ENCODE measurements at places on chromosomes 3 and 15.
A peak's percentile ranks its signal among the peaks of the same experiment; 100 is the strongest.

DNA sequence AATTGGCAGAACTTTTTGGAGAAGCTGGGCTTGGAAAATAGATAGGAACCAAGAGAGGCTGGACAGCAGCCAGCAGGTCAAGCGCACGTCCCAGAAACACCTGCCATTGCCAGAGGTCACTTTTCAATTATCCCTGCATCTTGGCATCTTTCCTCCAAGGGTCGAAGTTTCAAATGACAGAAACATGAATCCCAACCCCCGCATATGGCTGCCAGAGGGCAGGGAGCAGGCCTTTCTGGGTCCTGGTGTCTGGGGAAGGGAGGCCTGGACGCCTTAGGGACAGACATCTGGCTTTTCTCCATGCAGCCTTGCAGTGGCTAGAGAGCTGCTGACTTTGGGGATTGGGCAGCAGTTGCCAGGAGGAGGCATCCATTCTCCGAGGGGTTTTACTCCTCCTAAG is 164.5 kb upstream of the TPM1 start:
- no peak for DNase-seq

- DNase-seq, result no peak
These were observed 922.2 kb downstream of the ROBO1 start for GRCh38 chr3:78845605-78846004.

DNA sequence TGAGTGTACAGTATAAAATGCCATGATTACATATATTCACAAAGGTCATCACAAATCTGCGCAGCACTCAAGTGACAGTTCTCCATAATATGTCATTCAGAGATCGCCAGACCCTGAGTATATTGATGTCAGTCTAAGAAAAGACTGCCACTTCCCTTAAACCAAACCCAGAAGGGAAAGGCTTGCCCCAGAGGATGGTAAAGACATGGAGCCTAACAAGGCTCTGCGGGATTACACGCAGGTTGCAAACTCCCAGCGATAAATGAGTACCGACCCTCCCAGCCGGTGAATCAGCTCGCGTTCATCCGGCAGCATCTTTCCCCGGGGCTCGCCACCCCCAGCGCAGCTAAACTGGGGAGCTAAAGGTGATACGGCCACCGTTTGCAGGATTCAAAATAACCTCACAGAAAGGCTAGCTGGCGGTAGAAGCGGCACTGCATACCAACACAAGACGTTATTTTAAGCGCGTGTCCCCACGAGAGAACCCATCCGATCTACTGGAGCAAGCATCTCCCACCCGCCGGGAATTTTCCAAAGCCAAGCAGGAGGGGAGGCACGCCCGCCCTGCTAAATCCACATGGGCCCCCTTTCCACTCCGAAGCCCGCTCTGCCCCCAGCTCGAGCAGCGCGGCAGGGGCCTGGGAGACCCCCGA is 643 bp downstream of the MYO5A start:
- no peak for DNase-seq

DNA sequence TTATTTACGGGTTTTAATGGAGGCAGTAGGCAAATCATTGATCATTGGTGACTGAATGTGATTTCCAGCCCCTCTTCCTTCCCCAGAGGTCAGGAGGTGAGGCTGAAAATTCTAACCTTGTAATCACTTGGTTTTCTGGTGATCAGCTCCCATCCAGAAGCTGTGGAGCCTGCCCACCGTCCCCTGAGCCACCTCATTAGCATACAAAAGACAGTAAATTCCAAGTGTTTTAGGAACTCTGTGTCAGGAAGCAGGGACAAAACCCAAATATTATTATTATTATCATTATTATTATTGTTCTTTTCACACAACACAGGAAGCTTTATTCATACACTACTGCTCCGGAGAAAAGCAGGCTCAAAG is 18.2 kb downstream of the FOXB1 start:
- no peak for DNase-seq

- DNase-seq, result no peak
These were observed 48.6 kb downstream of the GAP43 start for GRCh38 chr3:115671761-115672455.

- DNase-seq, result no peak
These were observed 536.8 kb downstream of the CADM2 start for GRCh38 chr3:85495602-85496001.

DNA sequence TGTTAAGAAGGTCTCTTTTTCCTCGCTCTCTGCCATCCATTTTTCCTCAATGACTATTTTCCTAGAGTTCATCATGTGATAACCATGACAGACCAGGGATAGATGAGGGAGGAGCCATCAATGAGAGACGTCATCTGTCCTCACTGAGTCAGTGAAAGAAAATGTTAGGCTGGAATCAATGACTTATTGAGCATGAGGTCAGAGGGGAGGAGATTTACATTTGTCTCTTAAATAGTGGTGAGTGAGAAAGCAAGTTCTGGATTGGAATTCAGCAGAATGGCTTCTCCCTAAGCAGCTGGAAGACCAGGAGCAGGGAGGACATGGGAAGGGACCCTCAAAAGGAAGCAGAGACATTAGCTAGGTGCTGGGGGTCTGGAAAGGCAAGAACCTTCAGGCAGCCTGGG is 28.2 kb upstream of the USP3 start:
- DNase-seq, result peak; percentile 95

- peak; percentile 78 for DNase-seq
These were observed 7.9 kb downstream of the FAH start for GRCh38 chr15:80160570-80161156.

- peak; percentile 67 for DNase-seq
These were observed 3.3 kb upstream of the ALAS1 start for GRCh38 chr3:52194485-52195290.

- no peak for DNase-seq
These were observed 27.0 kb upstream of the LPP start for GRCh38 chr3:188126934-188127333.

DNA sequence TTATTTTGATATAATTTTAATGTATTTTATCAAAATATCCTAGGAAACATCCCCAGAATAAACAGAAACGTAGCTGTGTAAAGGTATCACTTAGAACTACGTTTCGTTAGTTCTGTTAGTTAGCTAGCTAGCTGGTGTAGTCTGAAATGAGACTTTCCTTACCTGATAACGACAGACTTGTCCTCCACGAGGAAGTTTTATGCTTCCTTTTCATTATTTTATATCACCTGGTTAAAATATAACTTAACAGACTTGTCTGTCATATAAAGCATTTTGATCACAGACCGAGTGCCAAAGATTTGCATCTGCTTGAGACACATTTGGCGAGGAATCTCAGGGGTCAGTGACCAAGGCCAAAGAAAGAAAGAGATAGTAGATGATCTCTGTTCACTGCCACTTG is 829.5 kb downstream of the VGLL3 start:
- DNase-seq, result no peak

DNA sequence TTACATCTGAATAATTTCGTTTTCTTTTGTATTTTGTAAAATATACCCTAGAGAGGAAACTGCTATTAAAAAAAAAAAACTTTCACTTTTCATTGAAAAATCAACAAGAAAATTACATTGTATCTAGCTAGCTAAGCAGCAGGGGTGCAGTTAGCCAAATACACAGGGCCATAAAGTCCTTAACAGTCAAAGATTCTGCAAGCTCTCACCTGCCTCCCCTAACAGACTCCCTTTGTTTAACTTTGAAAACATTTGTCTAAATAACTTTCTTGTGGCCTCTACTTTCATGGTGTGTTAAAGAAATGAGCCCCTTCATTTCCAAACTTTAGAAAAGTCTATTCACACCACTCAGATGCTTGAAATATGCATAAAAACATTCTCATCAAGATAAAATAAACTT is 23.3 kb downstream of the CBLB start:
- no peak for DNase-seq

DNA sequence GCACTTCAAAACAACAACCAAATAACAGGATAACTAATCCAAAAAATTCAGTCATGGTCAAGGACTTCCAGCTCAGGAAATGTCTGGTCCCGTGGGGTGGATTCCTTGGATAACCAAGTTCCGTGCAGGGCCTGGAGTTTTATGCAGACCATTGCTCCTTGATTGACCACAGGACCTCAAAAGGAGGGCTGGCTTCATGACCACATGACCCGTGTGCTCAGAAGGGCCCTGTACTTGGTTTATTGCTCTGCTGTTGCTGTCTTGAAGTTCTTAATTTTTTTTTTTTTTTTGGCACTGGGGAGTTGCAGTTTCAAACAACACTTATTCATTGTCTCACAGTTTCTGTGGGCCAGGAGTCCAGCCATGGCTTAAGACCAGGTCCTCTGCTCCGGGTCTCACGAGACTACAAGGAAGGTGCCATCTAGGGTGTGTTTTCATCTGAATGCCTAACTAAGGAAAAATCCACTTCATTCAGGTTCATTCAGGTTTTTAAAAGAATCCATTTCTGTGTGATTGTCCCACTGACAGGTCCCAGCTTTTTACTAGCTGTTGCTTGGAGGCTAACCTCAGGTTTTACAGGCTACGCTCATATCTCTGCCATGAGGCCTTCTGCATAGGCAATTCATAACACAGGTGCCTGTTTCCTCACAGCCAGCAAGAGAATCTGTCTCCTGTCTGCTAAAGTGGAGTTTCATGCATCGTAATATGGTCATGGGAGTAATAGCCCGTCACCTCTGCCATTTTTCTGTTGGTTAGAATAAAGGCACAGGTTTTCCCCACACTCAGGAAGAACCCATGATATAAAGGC is 65.3 kb downstream of the FLNB start:
- no peak for DNase-seq

GRCh38 chr3:151347432-151347831 is 18.1 kb upstream of the P2RY13 start:
- DNase-seq, result no peak

GRCh38 chr15:81481346-81481745 is 107.3 kb upstream of the TMC3 start:
- DNase-seq, result no peak

GRCh38 chr3:159821110-159821509 is 167.5 kb upstream of the IL12A start:
- DNase-seq, result no peak

DNA sequence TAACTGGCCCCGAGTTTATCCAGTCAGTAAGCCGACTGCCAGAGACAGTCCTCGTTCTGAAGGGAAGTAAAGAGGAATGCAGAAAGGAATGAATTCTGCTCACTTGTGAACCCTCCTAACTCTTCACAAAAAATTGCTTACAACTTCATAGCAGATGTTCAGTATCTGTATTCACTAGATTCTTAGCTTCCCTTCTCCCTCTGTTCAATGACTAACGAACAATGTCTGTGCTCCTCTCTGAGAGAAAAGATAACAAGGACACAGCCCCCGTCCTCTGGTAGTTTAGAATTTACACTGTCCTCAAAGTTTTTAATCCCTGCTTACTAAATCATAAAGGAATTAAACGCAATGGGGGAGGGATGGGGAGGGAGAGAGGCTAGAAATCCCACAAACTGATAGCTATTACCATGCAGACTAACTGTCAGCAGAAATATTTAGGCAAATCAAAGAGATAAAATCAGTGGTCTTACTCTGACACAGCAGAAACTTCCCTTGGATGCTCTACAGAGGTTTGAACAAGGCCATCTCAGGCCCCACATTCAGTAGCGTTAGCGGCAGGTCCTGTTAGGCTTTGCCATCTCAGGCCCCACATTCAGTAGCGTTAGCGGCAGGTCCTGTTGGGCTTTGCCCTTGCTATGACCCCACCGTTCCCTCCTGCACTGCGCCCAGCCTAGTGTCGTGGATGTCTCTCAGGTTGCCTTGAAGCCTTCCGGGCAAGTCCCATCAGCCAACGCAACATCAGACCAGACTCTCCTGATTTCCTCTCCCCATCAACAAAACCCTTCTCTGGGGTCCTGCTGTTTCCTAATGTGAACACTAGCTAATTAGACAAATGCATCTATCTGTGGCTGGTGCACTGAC is 23.4 kb downstream of the NRROS start:
- DNase-seq, result no peak

DNA sequence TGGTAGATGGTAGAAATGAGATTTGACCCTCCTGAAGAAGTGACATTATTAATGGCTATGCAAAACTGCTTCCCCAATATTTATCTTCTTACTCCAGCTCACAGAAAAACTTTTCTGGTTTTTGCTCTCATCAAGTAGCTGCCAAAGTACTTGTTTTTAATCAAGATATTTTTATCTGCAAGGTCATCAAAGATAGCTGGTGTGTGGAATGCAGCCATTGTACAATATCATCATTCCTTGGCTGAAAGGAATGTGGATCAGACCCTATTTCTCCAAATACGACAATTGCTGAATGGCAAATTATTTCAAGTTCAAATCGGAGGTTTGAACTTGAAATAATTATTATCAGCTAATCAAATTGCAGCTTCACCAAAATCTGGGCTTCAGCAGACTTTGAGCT is 126.9 kb upstream of the SLC7A14 start:
- DNase-seq, result no peak

GRCh38 chr3:135238236-135238830 is 443.3 kb downstream of the EPHB1 start:
- DNase-seq, result no peak

DNA sequence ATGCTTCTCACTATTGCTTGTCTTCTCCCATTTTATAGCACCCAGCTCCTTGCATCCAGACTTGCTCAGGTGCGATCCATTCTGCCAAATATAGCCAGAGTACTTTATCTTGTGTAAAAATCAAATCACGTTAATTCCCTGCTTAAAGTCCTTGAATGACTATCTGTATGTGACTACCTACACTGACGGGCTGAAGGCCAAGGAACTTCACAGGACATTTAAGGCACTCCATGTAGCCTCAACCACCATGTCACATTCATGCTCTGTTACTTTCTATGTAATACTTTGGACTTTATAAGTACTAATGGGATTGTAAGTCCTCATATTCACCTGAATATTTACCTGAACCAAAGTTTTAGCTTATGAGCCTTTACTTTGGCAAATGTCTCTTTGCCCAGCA is 489.9 kb downstream of the MECOM start:
- no peak for DNase-seq

- no peak for DNase-seq
These were observed 72.3 kb upstream of the CTNNB1 start for GRCh38 chr3:41126961-41127360.

DNA sequence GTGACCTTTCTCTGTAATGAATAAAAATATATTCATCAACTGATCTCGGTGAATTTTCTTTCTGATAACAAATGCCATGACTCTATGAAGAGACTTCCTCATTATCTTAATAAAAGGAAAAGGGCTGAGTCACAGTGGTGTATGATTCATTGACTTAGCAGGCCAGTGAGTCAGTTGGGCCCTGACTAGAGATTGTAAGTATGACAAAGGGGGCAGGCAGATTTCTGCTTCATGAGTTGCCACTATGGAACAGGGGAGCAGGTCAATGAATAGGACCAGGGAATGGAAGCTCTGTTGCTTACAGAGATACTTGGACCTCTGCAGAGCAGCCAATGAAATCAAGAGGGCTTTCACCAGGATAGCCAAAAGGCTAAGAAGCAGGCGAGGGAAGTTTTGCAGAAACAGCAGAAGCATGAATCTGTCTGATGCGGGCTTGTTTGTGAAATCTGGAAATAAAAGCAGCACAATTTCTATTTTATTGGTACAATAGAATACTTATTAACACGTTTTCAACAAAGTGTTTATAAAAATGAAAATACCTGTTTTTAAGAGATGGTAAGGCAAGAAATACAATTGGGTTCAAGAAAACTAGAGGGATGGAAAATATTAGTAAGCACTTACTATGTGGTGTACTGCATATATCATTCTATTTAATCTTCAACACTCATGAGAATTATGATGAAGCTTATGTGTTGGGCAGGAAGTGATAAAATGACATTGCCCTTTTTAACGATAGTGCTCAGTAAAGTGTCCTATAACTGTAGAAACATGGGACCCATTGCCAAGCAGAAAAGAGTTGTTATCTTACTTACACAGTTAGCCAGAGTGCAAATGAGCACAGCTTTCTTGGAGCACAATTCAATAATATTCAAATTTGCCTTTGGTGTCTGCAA is 169.8 kb upstream of the MYRIP start:
- peak; percentile 79 for DNase-seq
